ENCODE measurements at places on chromosomes 16 and 17.
A peak's percentile ranks its signal among the peaks of the same experiment; 100 is the strongest.

DNA sequence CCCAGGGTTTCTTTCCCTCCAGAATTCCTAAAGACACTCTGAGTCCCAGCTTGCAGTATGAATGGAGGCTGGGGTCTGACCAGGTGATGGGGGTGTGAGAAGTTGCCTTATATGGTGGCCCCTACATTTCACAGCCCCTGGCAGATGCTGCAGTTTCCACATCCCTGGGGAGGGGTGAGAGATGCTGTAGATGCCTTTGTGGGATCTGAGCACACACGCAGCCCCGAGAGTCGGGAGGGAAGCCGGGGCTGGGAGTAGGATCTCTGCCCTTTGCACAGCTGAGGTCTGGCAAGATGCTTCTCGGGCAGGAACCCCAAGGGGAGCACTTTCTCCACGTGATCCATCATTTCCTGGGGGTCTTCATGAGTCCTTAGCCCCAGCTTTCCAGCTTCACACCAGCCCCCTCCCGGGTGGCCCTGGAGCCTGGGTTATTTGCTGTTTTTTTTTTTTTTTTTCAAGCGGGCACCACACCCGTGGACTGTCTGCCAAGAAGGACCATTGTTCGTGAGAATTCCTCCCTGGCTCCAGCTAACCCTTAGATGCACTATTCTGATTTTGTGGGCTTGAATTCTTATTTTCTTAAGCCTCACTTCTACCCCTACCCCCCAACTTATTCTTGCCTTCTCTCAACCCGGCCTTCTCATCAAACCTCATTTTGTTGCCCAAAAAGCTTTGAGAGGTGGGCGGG is 50.6 kb downstream of the NTN1 start:
- DNase-seq: no peak

DNA sequence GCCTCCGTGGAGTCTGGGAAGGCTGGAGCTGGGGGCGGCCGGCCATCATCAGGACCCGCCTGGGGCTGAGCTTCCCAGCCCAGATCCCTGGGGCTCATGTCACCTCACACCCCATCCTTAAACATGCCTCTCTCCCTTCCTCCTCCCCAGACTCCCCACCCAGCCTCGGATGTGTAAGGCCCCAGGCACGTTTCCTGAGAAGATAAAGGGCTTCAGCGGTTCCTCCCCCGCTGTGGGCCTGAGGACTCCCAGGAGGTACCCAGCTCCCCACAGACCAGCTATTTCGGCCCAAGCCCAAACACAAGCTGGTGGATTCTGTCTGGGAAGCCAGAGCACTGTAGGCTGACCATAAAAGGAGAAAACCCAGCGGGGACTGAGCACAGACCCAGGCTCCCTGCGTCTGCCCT is 49.2 kb downstream of the MYH11 start:
- DNase-seq: no peak

DNA sequence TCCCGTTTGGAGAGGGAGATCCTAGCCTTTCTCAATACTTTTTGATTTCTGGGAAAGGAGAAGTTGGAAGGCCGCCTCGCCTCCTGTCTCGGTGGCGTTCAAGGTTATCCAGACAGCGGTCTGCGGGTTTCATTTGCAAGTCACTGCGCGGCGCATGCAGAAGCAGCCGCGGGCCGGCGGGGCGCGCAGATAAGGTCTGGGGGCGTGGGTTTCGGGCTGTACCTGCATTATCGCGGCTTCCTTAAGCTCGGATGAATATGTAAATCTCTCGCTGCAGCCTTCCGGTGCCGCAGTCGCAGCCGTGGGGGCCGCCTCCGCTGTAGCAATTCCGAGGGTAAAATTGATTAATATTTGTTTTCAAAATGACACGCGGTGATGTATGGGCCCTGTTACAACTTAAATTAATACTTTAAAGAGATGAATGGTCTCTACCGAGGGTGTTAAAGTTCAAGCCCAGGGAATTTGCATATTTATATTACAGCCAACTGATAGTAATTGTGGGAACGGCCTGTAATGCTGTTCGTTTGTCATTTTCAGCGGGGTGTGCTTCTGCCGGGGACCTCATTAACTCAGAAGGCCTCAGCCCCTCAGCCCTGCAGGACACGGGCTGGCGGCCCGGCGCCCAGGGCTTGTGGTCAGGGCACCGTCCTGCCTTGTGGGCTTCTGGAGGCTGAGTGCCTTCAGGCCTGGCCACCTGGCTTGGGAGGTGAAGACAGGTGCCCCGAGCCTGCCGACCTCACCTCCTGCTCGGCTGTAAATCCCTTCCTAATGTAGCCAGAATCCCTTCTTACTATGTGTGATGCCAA is 99.4 kb downstream of the CYLD start:
- no peak for DNase-seq

DNA sequence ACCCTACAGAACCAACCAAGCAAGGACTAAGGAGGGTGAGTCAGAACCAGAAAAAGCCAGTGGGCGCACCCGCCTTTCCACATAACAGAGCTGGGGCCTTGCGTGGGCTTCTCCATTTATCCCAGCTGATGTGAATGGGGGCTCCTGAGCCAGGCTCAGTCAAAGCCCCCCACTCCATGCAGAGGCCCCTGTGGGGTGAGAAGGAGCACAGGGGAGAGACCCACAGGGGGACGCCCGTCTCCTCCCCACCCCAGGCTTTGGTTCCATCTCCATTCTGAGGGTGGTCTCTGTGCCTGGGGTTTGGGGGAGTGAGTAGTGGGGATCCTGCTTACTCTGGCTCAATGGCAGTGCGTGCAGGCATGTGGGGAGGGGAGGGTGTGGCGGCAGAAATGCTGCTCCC is 210.1 kb upstream of the TNRC6C start:
- DNase-seq: no peak

GRCh38 chr16:52494621-52495020 is 52.3 kb downstream of the TOX3 start:
- no peak for DNase-seq

- no peak for DNase-seq
These were observed 1.7 kb upstream of the PRSS21 start for GRCh38 chr16:2815299-2815771.

- DNase-seq: no peak
These were observed 665 bp upstream of the AKAP1 start for GRCh38 chr17:57084361-57084801.

DNA sequence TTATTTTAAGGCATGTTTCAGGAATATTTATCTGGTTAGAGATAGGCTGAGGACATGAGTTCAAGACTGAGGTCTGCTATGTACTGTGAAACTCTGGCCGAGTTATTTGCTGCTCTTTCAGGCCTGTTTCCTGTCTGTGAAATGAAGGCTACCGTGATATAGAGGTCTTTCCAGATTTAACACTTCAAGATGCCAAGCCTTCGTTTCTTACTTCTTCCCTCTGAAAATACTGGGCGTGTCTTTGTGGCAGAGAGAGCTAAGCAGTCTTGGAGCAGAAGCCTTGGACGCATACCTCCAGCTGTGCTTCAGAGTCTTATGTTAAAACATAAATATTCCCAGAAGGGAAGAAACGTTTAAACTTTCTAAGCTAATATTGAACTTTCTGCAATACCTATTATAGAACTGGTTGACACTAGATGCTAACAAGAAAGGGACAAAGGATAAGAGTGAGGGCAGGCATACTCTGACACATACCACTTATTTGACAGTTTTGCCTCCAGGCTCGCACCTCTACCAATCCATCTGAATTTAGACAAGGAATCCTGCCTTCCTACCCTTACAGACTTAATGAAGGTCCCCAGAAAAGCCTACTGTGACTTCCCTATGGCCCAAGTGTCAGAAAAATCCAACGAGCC is 17.5 kb downstream of the WIPI1 start:
- DNase-seq: no peak

- no peak for DNase-seq
These were observed 16.2 kb upstream of the PSMD7 start for GRCh38 chr16:74280448-74280847.

- no peak for DNase-seq
These were observed 8.1 kb upstream of the TBX4 start for GRCh38 chr17:61444075-61444474.

GRCh38 chr16:48608452-48608851 is 1.5 kb downstream of the N4BP1 start:
- no peak for DNase-seq

- no peak for DNase-seq
These were observed 1.4 kb upstream of the SETD6 start for GRCh38 chr16:58513874-58514273.

GRCh38 chr17:10683853-10684252 is 13.5 kb downstream of the SCO1 start:
- no peak for DNase-seq

- DNase-seq: peak; percentile 78
These were observed at the start of gene NDUFB10 for GRCh38 chr16:1959269-1960039. NDUFB10 (plus strand) TSS chr16:1959538; CDS start chr16:1959625, 87 bp downstream.

GRCh38 chr16:5605404-5605803 is 507.8 kb upstream of the EEF2KMT start:
- DNase-seq: no peak

Measured in stimulated activated CD8-positive, alpha-beta memory T cell treated with anti-CD3 and anti-CD28 coated beads, Interleukin-4, amount 100 ng/mL, for 4 hours (primary cell).